ENCODE measurements at places on chromosomes 4 and X.

DNA sequence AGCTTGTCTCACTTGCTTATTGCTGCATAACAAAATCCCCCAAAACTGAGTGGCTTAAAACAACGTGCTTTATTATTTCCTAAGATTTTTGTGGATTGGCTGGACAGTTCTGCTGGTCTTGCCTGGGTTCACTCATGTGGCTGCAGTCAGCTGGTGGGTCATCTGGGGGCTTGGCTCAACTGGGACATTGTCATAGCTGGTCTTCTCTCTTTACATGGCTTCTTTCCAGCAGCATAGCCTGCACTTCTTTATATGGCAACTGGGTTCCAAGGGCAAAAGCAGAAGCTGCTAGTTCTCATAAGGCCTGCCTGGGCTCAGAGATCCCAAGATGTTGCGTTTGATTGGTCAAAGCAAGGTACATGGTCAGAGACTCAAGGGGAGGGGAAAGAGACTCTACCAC is 33.7 kb upstream of the STAG2 start:
- no peak for DNase-seq

GRCh38 chrX:100636321-100636991 is at the start of gene TSPAN6:
TSS of gene TSPAN6 (minus strand) at chrX:100636806. CDS start at chrX:100636694, 112 bp downstream.
- peak; percentile 94 for DNase-seq

DNA sequence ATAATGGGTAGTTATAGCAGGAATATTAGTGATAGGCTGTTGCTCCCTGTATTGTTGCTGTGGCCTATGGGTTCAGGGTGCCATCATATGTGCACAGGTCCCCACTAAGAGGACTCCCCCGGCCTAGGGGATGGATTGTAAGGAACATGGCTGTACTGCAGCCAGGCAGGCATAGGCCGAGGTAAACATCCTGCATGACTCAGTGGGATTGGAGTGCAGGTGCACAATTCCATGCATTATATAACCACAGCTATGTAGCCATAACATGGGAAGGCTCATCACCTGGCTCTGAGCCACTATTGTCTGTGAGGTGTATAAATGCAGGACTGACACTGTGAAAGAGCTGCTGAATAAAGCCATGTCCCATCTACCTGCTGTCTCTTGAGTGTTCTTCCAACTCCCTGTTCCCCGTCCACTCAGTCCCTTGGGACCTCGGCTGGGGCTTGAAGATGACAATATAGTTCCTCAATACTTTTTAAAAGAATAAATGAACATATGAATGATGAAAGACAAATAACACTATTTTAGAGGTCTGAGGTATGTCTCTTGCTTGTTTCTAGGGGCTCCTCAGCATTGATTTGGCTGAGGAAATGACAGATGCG is 425.2 kb downstream of the IDS start:
- DNase-seq: no peak

- DNase-seq: no peak
Observed at GRCh38 chr4:111955001-111955400, 190.3 kb upstream of the FAM241A start.

- peak; percentile 99 for DNase-seq
Observed at GRCh38 chrX:130060122-130061069, 49.9 kb downstream of the ELF4 start.

DNA sequence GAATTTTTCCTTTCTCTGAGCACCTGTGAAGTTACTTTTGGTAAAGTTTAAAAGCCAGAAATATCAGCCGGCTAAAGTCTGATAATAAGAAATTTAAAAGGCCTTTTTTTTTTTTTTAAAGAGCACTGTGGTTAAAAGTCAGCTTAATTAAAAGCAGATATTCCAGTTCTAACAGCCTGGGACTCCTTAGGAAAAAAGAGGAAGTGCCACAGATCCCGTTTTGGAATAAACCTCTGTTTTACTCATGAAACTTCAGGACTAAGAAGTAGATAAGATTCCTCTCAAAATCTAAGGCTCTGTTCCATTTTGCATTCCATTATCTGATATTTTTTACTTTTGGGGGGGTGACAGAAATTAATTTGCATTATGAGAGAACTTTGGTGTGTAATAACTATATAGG is 37.8 kb downstream of the ABCB7 start:
- DNase-seq: no peak

- no peak for DNase-seq
Observed at GRCh38 chr4:140240237-140240636, 86.3 kb upstream of the MAML3 start.
